MM.1S (cell line): ENCODE measurements at places on chromosomes 12 and 14.

- no peak for DNase-seq
Observed at GRCh38 chr14:76056128-76056527, 70.6 kb downstream of the IFT43 start.

- no peak for DNase-seq
Observed at GRCh38 chr14:54050759-54051158, 94.1 kb upstream of the BMP4 start.

GRCh38 chr14:50092006-50092555 lies 24.3 kb downstream of the VCPKMT start:
- DNase-seq = no peak

- DNase-seq = no peak
Observed at GRCh38 chr14:103641161-103641560, 12.2 kb downstream of the KLC1 start.

DNA sequence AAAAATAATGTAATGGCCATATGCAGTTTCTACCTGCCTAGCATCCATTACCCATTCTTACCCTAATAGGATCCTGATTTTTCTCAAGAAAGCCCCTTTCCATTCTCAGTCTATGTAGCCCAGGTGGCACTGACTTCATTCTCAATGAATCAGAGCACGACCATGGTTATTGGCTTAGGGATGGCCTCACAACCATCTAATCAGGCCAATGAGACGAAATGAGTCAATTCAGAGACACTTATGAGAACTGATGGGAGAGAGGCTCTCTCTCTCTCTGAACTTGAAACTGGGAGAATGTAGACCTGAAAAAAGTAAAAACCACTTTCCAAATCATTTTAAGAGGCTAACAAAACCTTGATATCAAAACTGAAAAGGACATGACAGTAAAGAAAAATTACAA lies 45.3 kb upstream of the OXA1L start:
- no peak for DNase-seq

DNA sequence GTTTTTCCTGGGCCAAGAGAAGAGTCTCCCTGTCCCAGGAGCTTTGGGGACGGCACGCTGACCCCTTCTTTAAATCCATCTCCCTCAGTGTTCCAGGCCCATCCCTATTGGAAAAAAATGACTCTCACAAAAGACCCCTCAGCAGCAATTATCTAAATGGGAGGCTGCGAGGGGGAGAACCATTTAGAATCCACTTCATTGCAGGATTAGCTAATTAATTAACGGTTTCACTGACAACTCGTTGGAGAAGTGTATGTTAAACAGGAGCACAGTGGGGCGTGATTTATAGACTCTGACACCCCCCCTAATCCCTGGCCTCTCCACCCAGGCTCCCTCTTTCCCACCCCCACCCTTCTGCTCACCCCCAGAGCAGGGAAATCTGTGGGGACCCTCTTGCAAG lies 162.8 kb upstream of the LHX5 start:
- DNase-seq = no peak

DNA sequence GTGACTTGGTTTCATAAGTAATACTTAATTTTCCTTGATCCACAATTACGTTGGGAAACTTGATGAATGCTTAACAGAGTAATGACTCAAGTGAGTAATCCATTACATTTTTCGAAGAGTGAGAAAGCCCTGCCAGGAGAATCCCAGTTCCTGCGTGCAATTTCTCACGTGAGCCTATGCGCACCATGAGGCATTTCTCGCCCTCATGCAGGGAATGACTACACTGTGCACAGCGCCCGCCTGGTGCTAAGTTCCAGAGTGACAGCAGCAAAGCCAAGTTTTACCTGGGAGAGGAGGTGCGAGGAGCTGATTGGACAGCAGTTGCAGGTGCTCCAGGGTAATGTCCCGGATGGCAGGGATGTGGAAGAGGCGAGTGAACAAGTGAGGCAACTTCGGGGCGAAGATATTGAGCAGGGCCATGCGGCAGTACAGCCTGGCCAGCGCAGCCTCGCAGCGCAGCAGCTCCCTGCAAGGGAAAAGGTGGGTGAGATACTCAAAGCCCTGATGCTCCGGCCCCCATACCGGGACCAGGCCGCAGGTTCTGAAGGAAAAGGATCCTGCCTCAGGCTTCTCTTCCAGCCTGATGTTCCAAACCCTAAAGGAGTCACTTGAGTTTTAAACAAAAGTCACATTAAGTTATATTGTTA lies 69.4 kb downstream of the TRAFD1 start:
- no peak for DNase-seq
